ENCODE measurements at places on chromosomes 13 and 19.

DNA sequence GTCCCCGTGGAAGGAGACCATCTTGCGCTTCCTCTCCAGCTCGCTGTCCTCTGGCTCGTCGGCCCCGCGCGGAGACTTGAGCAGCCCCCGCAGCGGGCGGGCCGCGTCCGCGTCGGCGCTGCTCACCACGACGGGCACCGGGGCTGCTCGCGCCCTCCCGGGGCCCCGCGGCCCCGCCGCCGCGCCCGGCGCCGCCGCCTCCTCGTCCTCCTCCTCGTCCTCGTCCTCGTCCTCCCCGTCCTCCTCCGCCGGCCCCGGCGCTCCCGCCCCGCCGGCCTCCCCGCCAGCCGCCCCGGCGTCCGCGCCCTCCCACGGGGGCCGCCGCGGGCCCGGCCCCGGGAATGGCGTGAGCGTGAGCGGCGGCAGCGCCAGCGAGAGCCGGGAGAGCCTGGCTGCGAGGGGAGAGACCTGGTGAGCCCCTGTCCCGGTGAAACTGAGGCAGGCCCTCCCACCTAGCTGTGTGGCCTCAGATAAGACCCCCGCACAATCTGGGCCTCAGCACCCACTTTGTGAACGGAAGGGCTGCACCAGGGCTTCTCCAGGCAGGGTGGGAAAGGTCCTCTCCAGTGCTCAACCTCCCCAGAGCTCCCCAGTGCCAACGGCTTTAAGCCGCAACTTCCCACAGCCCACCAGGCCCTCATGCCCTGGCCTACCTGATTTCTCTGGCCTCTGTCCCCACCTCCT is 17.8 kb downstream of the LMTK3 start:
- DNase-seq: no peak

DNA sequence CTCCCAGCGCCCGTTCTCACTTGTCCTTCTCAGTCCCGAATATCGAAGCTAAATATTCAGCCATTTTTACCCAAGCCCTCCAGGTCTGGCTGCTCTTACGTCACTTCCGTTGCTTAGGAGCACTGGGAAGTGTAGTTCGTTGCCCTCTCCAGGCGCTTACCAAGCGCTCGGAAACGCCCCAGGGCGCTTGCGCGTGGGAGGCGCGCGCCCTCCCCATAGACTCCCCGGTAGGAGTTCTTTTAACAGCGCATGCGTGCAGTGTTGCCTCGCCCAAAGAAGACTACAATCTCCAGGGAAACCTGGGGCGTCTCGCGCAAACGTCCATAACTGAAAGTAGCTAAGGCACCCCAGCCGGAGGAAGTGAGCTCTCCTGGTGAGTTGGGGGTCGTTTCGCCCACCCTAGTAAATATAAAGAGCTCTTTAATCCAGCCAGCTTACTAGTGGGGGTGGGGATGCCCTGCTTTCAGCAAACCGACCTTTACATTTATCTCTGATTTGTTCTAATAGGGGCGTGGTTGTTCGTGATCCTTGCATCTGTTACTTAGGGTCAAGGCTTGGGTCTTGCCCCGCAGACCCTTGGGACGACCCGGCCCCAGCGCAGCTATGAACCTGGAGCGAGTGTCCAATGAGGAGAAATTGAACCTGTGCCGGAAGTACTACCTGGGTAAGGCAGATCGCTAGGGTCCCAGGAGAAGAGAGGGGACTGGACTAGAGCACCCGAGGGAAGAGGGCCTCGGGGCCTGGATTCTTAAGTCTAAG is at the start of the genes PSENEN and U2AF1L4:
Gene PSENEN, plus strand, starts transcription at position 324 of the 759 bp plus-strand sequence. Its CDS starts 280 bp downstream, at position 604.
Gene U2AF1L4, minus strand, starts transcription at position 91 of the 759 bp plus-strand sequence. Its CDS starts 27 bp downstream, at position 64.
- DNase-seq: peak; percentile 100

- DNase-seq: no peak
Measured at GRCh38 chr13:41763782-41764181, 197.1 kb downstream of the VWA8 start.

- DNase-seq: no peak
Measured at GRCh38 chr19:31057476-31057875, 291.8 kb downstream of the TSHZ3 start.

GRCh38 chr13:60838581-60838980 is 441.6 kb downstream of the TDRD3 start:
- DNase-seq: no peak

DNA sequence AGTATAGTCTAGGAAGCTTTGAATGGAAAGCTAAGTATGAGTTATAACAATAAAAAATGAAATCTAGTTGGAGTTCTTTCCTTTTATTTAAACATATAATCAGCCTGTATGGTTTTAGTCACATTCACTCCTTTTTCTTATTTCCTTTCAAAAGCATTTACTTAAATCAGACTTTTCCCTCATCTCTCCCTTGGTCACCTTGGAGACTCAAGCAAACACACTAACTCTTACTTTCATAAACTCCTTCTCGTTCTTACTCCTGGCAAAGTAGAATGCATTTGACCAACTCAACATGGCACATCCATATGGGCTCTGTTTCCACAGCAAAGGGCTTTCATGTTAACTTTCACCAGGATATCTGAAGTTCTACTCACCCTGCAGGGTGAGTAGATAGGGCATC is 400.0 kb downstream of the LMO7 start:
- no peak for DNase-seq

DNA sequence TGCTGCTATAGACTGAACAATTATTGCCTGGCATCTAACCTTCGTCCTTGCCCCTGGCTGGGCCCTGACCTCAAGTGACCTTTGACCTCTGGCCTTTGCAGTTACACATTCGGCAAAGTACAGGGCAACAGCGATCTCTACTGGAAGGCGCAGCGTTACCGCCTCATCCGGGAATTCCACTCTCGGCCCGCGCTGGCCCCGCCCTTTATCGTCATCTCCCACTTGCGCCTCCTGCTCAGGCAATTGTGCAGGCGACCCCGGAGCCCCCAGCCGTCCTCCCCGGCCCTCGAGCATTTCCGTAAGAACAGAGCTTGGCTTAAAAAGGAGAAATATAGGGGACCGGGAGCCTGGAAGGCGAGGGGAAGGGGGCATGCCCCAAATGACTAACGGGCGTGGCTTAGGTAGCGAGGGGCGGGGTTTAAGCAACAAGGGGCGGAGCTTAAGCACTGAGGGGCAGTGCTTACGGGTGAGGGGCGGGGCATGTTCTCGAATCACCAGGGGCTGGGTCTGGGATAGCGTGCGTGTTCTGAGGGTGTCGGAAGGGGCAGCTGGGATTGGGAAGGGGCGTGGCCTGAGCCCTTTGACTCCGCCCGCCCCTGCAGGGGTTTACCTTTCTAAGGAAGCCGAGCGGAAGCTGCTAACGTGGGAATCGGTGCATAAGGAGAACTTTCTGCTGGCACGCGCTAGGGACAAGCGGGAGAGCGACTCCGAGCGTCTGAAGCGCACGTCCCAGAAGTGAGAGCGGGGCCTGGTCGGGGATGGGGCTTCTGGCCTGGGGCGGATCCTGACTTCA is 52.7 kb downstream of the TRPM4 start:
- DNase-seq: no peak

DNA sequence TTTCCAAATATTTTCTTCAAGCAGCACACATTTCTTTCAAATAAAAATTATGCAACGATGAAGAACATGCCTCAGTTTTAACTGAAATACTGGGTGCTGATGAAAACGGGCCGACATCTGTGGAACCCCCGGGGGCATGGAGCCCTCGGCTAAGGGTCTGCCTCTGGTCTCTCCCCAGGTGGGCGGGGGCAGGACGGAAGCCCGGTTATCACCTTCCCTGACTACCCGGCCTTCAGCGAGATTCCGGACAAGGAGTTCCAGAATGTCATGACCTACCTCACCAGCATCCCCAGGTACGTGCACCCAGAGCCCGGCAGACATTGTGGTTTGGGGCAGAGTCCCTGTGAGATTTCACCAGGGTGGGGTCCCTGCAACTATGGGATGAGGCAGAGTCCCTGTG is 55.5 kb downstream of the MCF2L start:
- DNase-seq: no peak

GRCh38 chr19:17357078-17357666 is 19.8 kb downstream of the GTPBP3 start:
- no peak for DNase-seq

DNA sequence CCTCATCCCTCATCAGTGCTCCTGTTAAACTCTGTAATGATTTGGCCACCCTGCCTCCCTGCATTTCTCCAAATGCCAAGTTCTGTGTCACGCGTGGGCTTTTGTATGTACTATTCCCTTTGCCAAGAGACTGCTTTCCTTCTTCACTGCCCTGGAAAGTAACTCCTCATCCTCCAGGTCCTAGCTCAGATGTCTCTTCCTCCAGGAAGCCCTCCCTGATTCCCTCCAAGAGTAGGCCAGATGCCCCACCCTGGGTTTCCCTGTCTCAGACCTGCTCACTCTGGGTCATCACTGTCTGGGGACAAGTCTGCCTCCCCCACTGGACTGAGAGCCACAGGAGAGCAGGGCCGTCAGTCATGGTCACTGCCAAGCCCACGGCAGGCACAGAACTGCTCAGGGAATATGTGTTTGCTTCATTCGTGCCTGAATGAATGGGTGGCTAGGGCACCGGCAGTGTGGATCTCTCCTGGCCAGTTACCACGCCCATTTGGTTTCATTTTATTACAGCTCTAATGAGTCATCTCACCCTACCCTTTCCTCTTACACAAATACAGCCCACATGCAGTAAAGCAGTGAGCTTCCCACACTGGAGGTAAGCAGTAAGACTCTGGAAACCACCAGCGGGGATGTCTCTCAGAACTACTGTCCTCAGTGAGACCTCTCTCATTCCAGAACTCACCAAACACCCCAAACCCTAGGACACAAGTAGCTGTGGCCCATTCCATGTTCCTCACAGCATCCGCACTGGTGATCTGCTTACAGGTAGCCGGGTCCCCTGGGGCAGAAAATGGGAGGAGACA is 12.1 kb upstream of the GPR4 start:
- DNase-seq: peak; percentile 57

DNA sequence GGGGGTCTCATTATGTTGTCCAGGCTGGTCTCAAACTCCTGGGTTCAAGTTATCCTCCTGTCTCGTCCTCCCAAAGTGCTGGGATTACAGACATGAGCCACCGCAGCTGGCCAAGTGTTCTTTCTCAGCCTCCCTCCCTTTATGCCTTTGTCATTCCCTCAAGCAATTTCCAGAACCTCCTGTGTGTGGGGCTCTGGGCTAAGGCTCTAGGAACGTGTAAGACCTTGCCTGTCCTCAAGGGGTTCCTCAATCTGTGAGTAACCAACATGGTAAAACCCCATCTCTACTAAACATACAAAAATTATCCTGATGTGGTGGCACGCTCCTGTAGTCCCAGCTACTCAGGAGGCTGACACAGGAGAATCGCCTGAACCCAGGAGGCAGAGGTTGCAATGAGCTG is 15.5 kb upstream of the SPACA4 start:
- DNase-seq: no peak

DNA sequence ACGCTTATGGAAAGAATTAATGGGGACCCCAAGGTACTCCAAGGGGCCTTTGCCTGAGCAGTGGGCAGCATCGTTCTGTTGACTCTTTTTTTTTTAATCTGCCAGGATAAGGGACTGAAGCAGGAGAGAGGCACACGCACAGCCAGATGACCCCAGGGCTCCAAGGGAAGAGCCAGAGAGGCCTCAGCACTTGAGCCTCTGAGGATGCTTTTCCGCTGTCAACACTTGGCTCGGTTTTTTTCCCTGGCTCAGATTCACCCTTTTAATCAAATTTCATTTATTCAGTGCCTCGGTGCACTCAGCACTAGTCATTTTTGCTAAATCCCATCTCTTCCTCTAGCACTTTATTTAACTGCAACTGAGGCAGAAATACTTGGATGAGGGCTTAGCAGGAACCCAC is 226.3 kb downstream of the FGF9 start:
- DNase-seq: no peak

GRCh38 chr19:29393915-29394460 is 131.8 kb upstream of the VSTM2B start:
- DNase-seq: no peak

- DNase-seq: no peak
Measured at GRCh38 chr13:59422646-59423045, 741.1 kb downstream of the DIAPH3 start.

- DNase-seq: no peak
Measured at GRCh38 chr13:53240401-53241025, 211.9 kb downstream of the OLFM4 start.

- DNase-seq: no peak
Measured at GRCh38 chr13:40228496-40228895, 437.9 kb downstream of the FOXO1 start.

- no peak for DNase-seq
Measured at GRCh38 chr13:35906636-35907035, 224.5 kb downstream of the DCLK1 start.

- DNase-seq: no peak
Measured at GRCh38 chr13:113113846-113114271, 8.3 kb downstream of the F7 start.

GRCh38 chr13:99178636-99179035 is 22.0 kb upstream of the UBAC2 start:
- DNase-seq: no peak

GRCh38 chr19:7636691-7637373 is at the start of gene STXBP2:
TSS of gene STXBP2 (plus strand) at chr19:7637110. CDS start at chr19:7637150, 40 bp downstream.
- no peak for DNase-seq

DNA sequence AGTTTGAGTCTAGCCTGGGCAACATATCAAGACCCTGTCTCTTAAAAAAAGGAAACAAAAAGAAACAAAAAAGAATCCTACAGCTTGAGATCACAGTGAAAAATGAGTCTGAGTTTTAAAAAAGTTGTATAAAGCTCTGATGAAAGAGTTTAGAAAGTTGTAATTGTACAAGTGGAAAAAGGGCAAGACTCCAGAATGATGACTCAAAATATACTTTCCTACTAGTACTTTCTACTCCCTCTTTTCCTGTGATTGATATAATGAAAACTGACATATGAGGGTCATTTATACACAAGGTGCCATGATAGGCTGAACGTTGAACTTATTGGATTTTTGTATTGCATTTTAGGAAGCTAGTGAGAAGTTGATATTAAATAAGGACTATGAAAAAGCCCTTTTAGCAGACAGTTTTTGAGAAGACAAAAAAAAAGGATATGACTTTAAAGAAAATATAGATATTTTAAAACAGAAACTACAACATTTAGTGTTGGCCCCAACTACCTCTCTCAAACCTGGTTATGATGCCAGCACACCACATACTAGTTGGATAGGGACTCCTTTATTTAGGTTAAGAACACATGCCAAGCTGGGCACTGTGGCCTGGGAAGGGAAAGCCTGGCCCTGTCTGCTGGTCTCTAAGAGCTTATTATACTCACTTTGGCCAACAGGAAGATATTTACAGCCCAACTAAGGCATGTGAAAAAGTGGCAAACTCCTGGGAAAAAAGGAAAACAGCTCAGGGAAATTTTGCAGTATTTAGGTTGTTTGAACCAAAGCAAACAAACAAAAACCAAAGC is 116.6 kb downstream of the KL start:
- DNase-seq: no peak

- peak; percentile 90 for DNase-seq
Measured at GRCh38 chr13:60572003-60572798, 175.2 kb downstream of the TDRD3 start.
